ENCODE measurements at places on chromosomes 11 and 22. TPM values are rescaled to one million over a fixed set of nuclear protein-coding genes. Genes with fewer than 3 reads are reported as not detected.

GNG3 gene
- total RNA-seq, result not detected

P2RY2 gene
- not detected for total RNA-seq

HEPACAM gene
- total RNA-seq, result under 0.01 TPM

- DNase-seq, result no peak
These were observed 201.4 kb downstream of the MAML2 start for GRCh38 chr11:96141626-96142025.

GRCh38 chr11:130020323-130020722 is 17.7 kb upstream of the PRDM10 start:
- peak; percentile 24 for DNase-seq

DNA sequence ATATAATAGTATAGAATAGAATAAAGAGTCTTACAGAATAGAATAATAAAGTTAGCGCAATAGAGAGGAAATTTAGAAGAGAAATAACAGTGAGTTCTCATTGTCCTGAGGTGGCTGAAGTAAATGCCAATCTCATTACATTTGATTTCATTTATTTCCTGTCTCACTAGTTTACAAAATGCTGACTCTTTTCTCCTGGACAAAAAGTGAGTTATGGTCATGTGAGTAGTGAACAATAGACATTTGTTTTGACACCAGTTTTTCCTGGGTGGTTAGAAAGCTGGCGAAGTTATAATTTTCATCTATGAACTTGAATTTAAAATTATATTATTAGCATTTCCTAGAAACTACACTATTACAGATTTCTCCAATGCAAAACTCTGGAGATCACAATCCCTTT is 143.7 kb downstream of the TYR start:
- DNase-seq, result no peak

DNA sequence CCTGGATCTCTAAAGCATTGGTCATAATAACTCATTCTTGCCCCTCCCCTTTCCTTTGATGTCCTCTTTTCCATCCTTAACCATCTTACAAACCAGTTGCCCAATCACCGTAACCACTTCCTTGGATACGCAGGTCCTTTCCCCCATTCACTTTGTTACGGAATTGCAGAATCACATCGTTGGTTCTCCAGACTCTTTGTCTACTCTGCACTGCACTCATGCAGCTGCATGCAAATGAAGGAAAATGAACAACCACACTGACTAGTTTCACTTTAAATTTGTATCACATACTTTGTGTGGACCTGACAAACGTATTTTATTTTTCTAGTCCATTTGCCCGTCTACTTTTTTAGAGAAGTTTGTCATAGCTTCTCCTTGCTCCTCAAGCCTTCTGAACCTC is 69.9 kb downstream of the SLC5A12 start:
- no peak for DNase-seq
